ENCODE measurements at places on chromosomes 4 and X. TPM values are rescaled to one million over a fixed set of nuclear protein-coding genes. Genes with fewer than 3 reads are reported as not detected.

The ARHGAP6 gene
- 0.65 TPM for total RNA-seq

The ZNF41 gene
- total RNA-seq = 3.3 TPM

The EXOC1L gene
- total RNA-seq = not detected

The BMX gene
- 0.78 TPM for total RNA-seq

The CDK16 gene
- 21.7 TPM for total RNA-seq

The CXCL11 gene
- total RNA-seq = not detected

The MMRN1 gene
- 5.0 TPM for total RNA-seq

The MAGEC3 gene
- total RNA-seq = not detected

The GAGE1 gene
- total RNA-seq = not detected

The SORBS2 gene
- total RNA-seq = 126 TPM

The PNMA5 gene
- total RNA-seq = not detected
